Common myeloid progenitor, CD34-positive (primary cell): ENCODE measurements at places on chromosomes 11 and 22.

DNA sequence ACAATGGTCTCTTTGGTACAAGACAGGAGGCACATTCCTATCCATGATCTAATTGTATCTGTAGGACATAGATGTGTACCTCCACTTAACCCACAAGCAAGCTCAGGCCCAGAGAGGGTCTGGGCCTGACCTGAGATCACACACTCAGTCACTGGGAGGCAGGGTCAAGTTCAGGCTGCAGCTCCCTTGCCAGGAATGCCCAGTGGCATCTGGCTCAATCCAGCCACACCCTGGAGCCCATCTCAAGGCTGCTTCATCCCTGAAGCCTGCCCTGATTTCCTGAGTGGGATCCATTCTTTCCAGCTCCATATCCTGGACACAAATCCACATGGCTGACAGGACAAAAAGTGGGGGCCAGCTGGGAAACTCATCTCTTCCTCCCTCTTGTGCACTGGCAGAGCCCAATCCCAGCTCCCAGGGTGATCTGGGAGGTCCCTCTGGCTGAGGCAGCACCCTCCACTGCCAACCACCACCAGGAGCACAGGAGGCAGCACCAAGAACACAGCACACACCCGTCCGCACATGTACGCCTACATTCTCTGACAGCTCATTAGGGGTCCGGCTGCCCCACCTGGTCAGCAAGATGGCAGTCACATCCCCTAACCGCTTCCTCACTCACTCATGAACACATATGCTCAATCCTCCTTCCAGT, 39.2 kb upstream of the KLHL35 start:
- H3K36me3 ChIP-seq = no peaks in the 10 kb centered on the region
- no peak overlapping the region for H3K4me3 ChIP-seq
- DNase-seq = no peak
- no peaks in the 10 kb centered on the region for H3K4me1 ChIP-seq
- no peak overlapping the region for H3K27ac ChIP-seq
- H3K27me3 ChIP-seq = no peaks in the 10 kb centered on the region

- peaks cover 34% of the 10 kb centered on the region for H3K36me3 ChIP-seq
- H3K4me3 ChIP-seq = peak overlapping the region; percentile 72
- H3K27ac ChIP-seq = no peak overlapping the region
- peak; percentile 74 for DNase-seq
Measured at GRCh38 chr11:46380340-46381047, 975 bp upstream of the MDK start.

DNA sequence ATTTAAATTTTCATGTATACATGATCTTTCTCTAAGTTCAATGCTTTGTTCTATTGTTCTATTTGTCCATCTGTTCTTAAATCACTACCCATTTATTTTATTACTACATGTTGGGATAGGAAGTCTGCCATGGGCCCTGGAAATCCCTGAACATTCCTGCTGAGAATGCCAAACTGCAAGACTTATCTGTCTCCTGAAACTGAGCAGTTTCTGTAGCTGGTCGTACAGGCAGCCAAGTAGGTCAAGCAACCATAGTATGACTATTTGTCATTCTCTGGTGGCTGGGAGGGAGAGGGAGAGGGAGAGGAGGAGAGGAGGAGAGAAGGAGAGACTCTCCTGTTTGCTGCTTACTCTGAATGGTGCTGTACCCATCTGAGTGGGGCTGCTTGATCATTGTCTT, 82.8 kb upstream of the SNX19 start:
- H3K36me3 ChIP-seq = no peaks in the 10 kb centered on the region
- no peaks in the 10 kb centered on the region for H3K27me3 ChIP-seq
- no peak overlapping the region for H3K4me3 ChIP-seq
- DNase-seq = no peak

- no peak overlapping the region for H3K27ac ChIP-seq
- DNase-seq = no peak
- no peak overlapping the region for H3K4me3 ChIP-seq
- H3K27me3 ChIP-seq = no peaks in the 10 kb centered on the region
Measured at GRCh38 chr11:109121173-109121932, 300.6 kb upstream of the C11orf87 start.

- H3K27me3 ChIP-seq = no peaks in the 10 kb centered on the region
- H3K4me1 ChIP-seq = no peaks in the 10 kb centered on the region
- H3K36me3 ChIP-seq = no peaks in the 10 kb centered on the region
Measured at GRCh38 chr22:43897751-43898261, 6.0 kb upstream of the PNPLA5 start.

GRCh38 chr11:102794382-102794781, 3.6 kb downstream of the MMP1 start:
- H3K27ac ChIP-seq = no peak overlapping the region
- H3K4me1 ChIP-seq = no peaks in the 10 kb centered on the region
- DNase-seq = peak; percentile 33
- H3K36me3 ChIP-seq = no peaks in the 10 kb centered on the region

DNA sequence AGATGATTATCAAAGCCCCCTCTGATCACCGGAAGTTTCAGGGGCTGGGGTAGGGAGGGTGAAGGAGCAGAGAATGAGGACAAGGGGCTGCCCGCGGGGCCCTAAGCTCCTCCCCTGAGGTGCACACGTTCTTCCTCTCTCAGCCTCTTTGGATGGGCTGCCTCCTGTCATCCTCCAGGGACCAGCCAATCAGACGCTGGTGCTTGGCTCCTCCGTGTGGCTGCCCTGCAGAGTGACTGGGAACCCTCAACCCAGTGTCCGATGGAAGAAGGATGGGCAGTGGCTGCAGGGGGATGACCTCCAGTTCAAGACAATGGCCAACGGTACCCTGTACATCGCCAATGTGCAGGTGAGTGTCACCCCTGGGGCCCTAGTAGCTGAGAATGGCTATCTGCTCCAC, 7.5 kb downstream of the ROBO3 start:
- no peaks in the 10 kb centered on the region for H3K36me3 ChIP-seq
- H3K4me1 ChIP-seq = peaks cover 35% of the 10 kb centered on the region
- H3K27me3 ChIP-seq = peaks cover 76% of the 10 kb centered on the region
- no peak for DNase-seq

DNA sequence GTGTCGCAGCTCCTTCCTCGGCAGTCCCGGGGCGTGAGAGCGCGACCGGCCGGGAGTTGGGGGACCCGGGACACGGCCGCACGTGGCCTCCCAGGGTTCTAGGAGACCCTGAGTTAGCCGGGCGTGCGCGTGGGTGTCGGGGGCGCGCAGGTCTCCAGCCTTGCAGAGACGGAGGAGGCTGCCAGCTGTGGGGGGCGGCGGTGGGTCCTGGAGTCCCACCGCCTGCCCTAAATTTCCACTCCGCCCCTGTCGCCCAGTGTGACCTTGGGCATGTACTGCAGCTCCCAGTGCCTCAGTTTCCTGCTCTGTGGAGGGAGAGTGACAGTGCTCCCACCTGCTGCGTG, 18.8 kb downstream of the RRP7A start:
- H3K4me3 ChIP-seq = no peak overlapping the region
- H3K27me3 ChIP-seq = no peaks in the 10 kb centered on the region
- H3K36me3 ChIP-seq = no peaks in the 10 kb centered on the region

- no peaks in the 10 kb centered on the region for H3K4me1 ChIP-seq
- H3K4me3 ChIP-seq = no peak overlapping the region
- H3K27me3 ChIP-seq = peaks cover 2% of the 10 kb centered on the region
- no peak overlapping the region for H3K27ac ChIP-seq
- no peak for DNase-seq
Measured at GRCh38 chr11:93939084-93939760, 81.9 kb upstream of the HEPHL1 start.

- peak overlapping the region; percentile 87 for H3K4me3 ChIP-seq
- peaks cover 26% of the 10 kb centered on the region for H3K36me3 ChIP-seq
- no peak overlapping the region for H3K27ac ChIP-seq
- peaks cover 35% of the 10 kb centered on the region for H3K4me1 ChIP-seq
- no peaks in the 10 kb centered on the region for H3K27me3 ChIP-seq
Measured at GRCh38 chr11:72225411-72225951, 914 bp downstream of the INPPL1 start.

GRCh38 chr11:48013269-48013901, 33.0 kb downstream of the PTPRJ start:
- DNase-seq = no peak
- H3K27ac ChIP-seq = no peak overlapping the region
- no peaks in the 10 kb centered on the region for H3K27me3 ChIP-seq

GRCh38 chr11:76745044-76745376, 38.1 kb upstream of the TSKU start:
- H3K27ac ChIP-seq = no peak overlapping the region
- no peaks in the 10 kb centered on the region for H3K27me3 ChIP-seq
- no peak for DNase-seq
- no peak overlapping the region for H3K4me3 ChIP-seq
- no peaks in the 10 kb centered on the region for H3K36me3 ChIP-seq
- H3K4me1 ChIP-seq = no peaks in the 10 kb centered on the region

GRCh38 chr22:41682033-41682807, 6.4 kb downstream of the SNU13 start:
- DNase-seq = peak; percentile 89
- peak overlapping the region; percentile 85 for H3K4me3 ChIP-seq
- no peaks in the 10 kb centered on the region for H3K27me3 ChIP-seq
- H3K36me3 ChIP-seq = peaks cover 28% of the 10 kb centered on the region
- H3K27ac ChIP-seq = peak overlapping the region; percentile 80
- peaks cover 16% of the 10 kb centered on the region for H3K4me1 ChIP-seq

DNA sequence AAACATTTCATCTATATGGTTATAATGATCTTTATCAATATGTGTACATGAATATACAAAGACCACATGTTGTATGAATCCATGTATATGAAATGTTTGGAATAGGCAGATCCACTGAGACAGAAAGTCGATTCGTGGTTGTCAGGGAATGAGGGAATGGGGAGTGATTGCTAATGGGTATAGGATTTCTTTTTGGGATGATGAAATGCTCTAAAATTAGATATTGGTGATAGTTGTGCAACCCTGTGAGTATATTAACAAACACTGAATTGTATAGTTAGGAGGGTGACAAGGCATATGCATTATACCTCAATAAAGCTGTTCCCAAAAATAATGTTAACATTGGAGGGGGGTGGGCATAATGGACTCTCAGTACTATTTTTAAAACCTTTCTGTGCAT, 5.0 kb upstream of the PTPMT1 start:
- H3K4me3 ChIP-seq = no peak overlapping the region
- no peak for DNase-seq
- no peaks in the 10 kb centered on the region for H3K36me3 ChIP-seq
- no peak overlapping the region for H3K27ac ChIP-seq

DNA sequence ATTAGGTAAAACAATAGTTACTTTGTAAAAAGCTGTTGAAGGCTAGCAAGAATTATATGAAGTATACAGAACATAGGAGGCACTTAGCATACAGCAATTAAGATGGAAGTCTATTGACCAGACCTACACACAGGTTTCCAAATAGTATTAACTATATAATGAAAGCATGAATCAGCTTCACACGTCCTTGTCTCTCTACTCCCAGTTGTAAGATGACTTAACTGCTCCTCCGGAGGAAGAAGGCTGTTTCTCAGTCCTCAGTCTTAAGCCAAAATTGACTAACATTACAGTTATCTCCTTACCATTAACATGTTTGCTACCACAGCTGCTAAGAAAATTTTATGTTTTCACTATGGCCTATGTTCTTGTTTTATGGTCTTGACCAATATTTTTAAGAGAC, 24.7 kb downstream of the SIK3 start:
- no peak overlapping the region for H3K27ac ChIP-seq
- peaks cover 12% of the 10 kb centered on the region for H3K4me1 ChIP-seq
- H3K4me3 ChIP-seq = no peak overlapping the region
- DNase-seq = no peak

- DNase-seq = peak; percentile 83
- H3K27ac ChIP-seq = no peak overlapping the region
- H3K4me3 ChIP-seq = no peak overlapping the region
- peaks cover 6% of the 10 kb centered on the region for H3K36me3 ChIP-seq
- H3K27me3 ChIP-seq = no peaks in the 10 kb centered on the region
Measured at GRCh38 chr11:765025-765801, 12.1 kb downstream of the GATD1 start.

DNA sequence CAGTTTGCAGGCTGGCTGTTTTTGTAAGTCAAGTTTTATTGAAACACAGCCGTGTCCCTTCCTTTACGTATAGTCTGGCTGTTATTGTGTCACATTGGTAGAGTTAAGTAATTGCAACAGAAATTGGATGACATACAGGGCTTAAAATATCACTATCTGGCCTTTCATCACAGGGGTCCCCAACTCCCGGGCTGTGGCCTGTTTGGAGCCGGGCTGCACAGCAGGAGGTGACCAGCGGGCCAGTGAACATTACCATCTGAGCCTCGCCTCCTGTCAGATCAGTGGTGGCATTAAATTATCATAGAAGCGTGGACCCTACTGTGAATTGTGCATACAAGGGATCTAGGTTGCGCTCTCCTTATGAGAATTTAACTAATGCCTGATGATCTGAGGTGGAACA, 31.7 kb downstream of the EXT2 start:
- no peak for DNase-seq
- H3K4me3 ChIP-seq = no peak overlapping the region
- no peaks in the 10 kb centered on the region for H3K27me3 ChIP-seq
- peaks cover 69% of the 10 kb centered on the region for H3K36me3 ChIP-seq

- no peaks in the 10 kb centered on the region for H3K4me1 ChIP-seq
- no peak for DNase-seq
- no peaks in the 10 kb centered on the region for H3K27me3 ChIP-seq
- H3K4me3 ChIP-seq = no peak overlapping the region
- H3K27ac ChIP-seq = no peak overlapping the region
Measured at GRCh38 chr11:20631519-20632168, 32.2 kb downstream of the SLC6A5 start.

DNA sequence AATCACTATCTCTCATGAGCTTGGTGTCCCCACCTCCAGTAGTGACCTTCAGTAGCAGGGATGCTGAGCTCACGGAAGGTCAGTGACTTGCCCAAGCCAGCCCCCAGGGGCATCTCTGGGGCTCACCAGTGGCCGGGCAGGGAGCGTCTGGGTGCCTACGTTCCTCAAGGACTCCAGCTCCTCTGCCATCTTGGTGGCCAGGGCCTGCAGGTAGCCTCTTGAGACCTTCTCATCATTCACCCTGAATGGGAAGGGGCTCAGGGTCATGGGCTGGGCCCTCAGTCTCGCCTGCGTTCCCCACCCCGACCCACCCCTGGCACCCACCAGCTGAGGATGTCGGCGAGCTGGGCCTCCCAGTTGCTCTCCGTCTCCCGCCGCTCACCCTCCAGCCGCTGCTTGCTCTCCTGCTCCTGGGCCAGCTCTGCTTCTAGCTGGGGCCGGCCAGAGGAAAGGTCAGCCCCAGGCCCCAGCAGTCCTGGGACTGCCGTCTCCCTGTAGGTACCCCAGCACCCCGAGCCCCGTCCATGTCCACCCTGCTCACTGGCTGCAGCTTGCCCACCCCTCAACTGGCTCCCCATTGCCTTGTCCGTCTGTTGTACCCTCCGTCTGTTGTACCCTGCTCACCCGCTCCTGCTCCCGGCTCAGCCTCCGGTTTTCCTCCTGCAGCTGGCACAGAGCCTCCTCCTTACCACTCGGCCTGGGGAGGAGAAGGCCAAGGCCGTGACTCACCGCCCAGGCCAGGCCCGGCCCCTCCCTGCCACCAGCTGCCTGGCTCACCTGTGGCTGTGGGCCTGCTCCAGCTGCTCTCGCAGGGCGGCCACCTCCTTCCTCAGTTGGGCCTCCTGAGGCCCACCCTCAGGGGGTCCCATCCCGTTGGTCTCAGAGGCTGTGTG, 9.5 kb downstream of the CDC42BPG start:
- no peak overlapping the region for H3K27ac ChIP-seq
- DNase-seq = no peak
- H3K36me3 ChIP-seq = no peaks in the 10 kb centered on the region
- no peaks in the 10 kb centered on the region for H3K27me3 ChIP-seq
- H3K4me3 ChIP-seq = no peak overlapping the region
- no peaks in the 10 kb centered on the region for H3K4me1 ChIP-seq

GRCh38 chr11:8913961-8914660, 3.1 kb downstream of the AKIP1 start:
- peaks cover 33% of the 10 kb centered on the region for H3K4me1 ChIP-seq
- peaks cover 34% of the 10 kb centered on the region for H3K36me3 ChIP-seq
- no peaks in the 10 kb centered on the region for H3K27me3 ChIP-seq
- peak overlapping the region; percentile 27 for H3K4me3 ChIP-seq
- DNase-seq = peak; percentile 72
